ENCODE measurements at places on chromosomes 4 and X. TPM values are rescaled to one million over a fixed set of nuclear protein-coding genes. Genes with fewer than 3 reads are reported as not detected.

DNA sequence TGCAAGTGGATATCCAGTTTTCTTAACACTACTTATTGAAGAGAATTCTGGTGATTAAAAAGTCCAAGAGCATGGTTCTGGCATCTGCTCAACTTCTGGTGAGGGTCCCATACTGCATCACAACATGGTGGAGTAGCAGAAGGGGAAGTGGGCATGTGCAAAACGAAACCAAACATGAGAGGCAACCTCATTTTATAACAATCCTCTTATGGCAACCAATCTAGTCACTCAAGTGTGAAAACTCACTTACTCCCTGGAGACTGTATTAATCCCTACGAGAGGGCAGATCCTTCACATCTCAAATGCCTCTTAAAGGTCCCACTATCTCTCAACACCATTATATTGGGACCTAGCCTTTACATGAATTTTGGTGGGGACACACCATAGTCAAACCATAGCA is 55.4 kb upstream of the TRO start:
- no peak overlapping the region for H3K27ac ChIP-seq
- H3K4me3 ChIP-seq, result no peak overlapping the region
- no peaks in the 10 kb centered on the region for H3K4me1 ChIP-seq
- H3K36me3 ChIP-seq, result peaks cover 3% of the 10 kb centered on the region
- DNase-seq, result no peak

DNA sequence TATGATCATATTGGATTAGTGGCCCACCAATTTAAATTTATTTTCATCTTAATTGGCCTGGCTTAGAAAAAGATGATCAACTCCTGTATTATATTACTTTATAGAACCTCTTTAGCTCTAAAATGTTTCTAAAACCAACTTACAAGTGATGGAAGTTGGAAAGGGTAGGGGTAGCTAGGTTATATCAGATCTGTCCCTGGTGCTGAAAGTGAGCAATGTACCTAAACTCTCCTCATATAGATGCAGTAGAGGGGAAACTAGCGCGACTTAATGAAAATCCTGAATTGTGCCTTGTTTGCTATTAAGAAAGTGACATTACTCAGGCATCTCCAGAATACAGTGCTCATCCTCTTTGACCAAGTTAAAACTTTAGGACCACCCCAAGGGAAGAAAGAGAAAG is 7.5 kb upstream of the PTCHD1 start:
- H3K4me1 ChIP-seq, result peaks cover under 1% of the 10 kb centered on the region
- H3K4me3 ChIP-seq, result no peak overlapping the region
- no peak overlapping the region for H3K27ac ChIP-seq
- peaks cover 9% of the 10 kb centered on the region for H3K27me3 ChIP-seq

The BBS7 gene
- total RNA-seq, result 17.9 TPM

The BTC gene
- not detected for total RNA-seq

The FOXR2 gene
- not detected for total RNA-seq

DNA sequence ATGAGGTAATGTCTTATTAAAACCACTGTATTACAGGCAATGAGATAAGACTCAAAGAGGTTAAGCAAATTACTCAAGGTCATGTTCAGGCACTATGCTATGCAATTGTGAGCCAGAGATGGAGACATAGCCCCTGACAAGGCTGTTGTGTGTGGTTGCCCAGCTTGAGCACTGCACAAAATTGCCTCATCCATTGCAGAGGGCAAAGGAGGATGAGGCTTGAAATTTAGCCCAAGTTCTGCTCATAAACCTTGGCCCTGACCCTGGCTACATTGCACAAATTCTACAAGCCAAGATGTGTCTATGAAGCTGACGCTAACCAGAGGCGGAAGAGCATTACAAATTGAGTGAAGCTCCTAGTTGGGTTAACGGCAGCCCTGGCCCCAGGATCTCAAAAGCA is 65.6 kb upstream of the PGM2 start:
- no peaks in the 10 kb centered on the region for H3K36me3 ChIP-seq
- H3K27ac ChIP-seq, result no peak overlapping the region
- H3K4me3 ChIP-seq, result no peak overlapping the region
- peaks cover 2% of the 10 kb centered on the region for H3K27me3 ChIP-seq
- no peak for DNase-seq
- H3K4me1 ChIP-seq, result peaks cover 4% of the 10 kb centered on the region

The SERPINA7 gene
- total RNA-seq, result not detected

DNA sequence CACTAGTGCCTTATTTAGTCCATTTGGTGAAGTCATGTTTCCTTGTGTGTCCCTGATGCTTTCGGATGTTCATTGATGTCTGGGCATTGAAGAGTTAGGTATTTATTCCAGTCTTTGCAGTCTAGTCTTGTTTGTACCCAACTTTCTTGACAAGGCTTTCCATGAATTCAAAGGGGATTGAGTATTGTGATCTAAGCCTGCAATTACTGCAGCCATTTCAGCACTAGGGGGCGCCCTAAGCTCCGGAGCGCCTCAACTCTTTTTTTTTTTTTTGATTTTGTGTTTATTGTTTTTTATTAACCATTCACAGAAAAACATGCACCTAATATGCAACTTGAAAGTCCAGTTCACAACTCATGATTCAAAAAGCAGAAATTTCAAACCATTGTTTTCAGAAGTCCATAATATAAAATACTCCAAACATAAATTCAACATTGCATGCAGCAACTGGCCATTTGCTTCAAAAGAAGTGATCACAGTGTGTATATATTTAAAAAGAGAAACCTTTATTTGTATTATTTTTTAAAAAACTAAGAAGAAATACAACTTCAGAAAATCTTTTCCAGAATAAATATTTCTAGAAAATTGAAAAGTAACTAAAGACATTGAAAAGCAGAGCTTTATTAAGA is 59.2 kb downstream of the PTPN13 start:
- H3K36me3 ChIP-seq, result peaks cover 4% of the 10 kb centered on the region
- H3K4me1 ChIP-seq, result no peaks in the 10 kb centered on the region
- no peak overlapping the region for H3K4me3 ChIP-seq
- H3K27ac ChIP-seq, result no peak overlapping the region

The LUZP4 gene
- total RNA-seq, result not detected
